ENCODE measurements at places on chromosomes 16 and 17.

- peak; percentile 96 for DNase-seq
These were observed 73.9 kb downstream of the SPAG9 start for GRCh38 chr17:51046514-51047384.

DNA sequence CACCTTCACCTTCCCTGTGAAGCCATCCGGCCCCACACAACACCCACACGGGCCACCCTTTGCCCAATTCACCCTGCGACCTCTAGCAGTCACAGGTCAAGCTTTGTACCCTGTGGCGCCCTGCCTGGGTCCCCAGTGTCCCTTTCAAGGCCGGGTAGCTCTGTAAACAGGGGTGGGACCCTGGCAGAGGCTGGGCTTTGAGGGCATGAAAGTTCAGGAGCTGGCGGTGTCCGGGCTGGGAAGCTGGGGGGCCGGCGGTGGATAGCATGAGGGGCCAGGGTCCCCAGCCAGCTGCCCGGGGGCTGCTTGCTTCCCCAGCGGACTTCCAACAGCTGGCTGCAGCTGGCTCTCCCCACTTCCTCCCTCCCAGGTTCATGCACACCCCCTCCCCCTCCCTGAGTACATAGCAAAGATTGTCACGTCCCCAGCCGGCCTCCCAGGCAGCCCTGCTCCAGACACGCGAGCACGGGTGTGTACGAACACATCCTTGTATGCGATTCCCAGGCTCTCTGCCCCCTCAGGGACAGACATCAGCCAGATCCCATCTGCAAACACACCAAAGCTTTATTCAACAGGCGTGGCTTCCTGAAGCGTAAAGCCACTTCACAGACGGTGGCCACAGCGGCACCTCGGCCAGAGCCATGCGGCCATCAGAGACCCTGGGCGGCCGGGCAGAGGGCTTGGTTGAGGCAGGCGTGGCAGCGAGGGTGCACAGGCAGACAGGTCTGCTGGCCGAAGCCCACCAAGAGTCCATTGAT lies 8.2 kb downstream of the NTHL1 start:
- peak; percentile 67 for DNase-seq

GRCh38 chr16:73714976-73715375 lies 581.6 kb upstream of the PSMD7 start:
- no peak for DNase-seq

GRCh38 chr17:32920293-32920692 lies 7.7 kb upstream of the TMEM98 start:
- no peak for DNase-seq

- no peak for DNase-seq
These were observed 16.0 kb downstream of the SPNS3 start for GRCh38 chr17:4449736-4450135.

GRCh38 chr16:380762-381011 lies 1.1 kb downstream of the PGAP6 start:
- no peak for DNase-seq

- DNase-seq: peak; percentile 55
These were observed 487 bp downstream of the RANBP10 start for GRCh38 chr16:67805718-67806427.
